ENCODE measurements at places on chromosomes 4 and X. TPM values are rescaled to one million over a fixed set of nuclear protein-coding genes. Genes with fewer than 3 reads are reported as not detected.

NALF2 gene
- total RNA-seq: not detected

CTSO gene
- total RNA-seq: 16.5 TPM

- no peak for DNase-seq
Measured at GRCh38 chr4:168766604-168767316, 243.3 kb downstream of the CBR4 start.

- DNase-seq: no peak
Measured at GRCh38 chr4:80324171-80324570, 11.4 kb upstream of the CFAP299 start.
